ENCODE measurements at places on chromosomes 13 and 19.

DNA sequence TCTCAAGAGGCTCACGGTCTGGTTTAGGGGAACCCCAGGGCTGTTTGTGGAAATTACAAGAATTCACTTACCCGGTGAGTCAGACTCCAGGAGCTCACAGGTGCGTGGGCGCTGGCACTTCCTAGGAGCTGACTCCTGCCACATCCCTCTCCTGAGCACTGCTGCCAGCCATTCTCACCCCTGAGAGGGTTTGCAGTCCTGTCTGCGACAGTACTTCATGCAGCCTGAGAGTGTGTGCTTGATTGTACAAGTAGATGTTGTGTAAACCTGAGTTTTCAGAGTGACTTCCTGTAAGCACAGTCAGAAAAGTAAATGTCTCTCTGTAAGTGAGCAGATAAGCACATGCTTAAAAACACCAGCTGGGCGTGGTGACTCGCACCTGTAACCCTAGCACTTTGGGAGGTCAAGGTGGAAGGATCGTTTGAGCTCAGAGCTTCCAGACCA, 8.1 kb downstream of the MRPL4 start:
- no peak for DNase-seq

DNA sequence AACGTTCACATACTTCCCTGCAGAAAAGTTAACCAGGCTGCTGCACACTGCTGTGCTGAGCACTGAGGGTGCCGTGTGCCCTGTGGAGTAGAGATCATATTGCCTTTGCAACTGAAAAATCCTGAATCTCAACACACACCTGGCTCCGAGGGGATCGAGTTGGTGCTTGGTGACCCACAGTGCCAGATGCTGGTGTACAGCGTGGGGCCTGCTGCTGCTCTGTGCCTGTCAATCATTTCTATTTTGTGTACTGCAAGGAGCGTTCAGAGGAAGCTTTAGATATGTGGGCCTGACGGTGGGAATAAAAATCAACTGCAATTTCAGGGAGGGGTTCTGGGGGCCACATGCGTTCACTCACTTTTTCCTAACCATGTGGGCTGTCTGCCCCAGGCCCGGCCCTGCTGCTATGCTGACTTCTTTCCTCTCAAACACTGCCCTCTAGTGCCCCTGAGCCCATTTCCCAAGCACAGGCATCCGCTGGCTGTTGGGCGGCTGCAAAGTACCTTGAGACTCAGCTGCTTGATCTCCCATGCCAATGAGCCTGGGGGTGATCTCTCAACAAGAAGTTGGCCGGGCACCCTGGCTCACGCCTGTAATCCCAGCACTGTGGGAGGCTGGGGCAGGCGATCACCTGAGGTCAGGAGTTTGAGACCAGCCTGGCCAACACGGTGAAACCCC, 9.7 kb upstream of the LENG8 start:
- no peak for DNase-seq

DNA sequence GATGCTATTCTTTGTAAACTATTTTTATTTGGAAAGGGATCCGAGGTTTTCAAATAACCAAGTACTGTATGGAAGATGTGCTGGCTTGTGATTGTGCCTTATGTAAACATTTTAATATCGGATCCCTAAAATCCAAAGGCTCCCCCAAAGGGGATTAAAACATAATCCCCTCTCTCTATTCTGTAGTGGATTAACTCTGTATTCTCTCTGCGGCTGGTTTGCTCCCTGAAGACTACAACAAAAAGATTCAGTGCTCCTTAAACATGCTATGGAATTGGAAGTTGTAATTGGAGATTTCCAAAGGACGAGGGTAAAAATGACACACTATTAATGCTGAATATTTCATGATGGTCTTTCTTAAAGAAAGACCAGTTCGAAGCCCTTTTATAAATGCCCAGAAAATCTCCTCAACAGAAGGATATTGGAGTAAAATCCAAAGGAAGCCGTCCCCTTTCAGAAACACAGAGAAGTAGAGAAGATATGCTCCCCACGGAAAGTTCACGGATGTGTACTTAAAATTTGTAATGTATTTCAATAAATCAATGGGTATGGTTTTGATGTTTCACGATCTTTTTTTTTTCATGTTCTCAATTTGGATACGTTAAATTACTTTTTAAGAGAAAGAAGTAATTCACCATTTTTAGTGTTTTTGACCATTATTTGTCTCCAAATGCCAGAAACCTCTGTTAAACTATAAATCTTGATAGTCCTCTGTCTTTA, 6.5 kb downstream of the MAB21L1 start:
- no peak for DNase-seq

DNA sequence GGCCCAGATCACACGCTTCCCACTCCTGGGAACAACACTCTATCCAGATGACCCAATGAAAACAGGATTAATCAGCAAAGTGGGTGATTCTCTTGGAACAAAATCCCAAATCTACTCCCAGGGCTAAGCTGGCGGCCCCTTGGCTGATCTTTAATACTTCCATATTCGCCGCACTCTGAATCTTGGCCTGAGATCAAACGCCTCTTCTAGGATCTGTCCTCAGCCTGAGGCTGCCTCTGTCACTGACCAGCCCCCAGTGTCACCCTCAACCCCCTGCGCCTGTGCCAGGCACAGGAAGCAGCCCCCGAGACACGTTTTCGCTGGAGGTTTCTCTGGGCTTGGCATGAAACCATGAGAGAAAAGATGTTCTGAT, 2.4 kb upstream of the CTXN1 start:
- DNase-seq: no peak

GRCh38 chr19:48108997-48109782, 1.4 kb downstream of the PLA2G4C start:
- no peak for DNase-seq

GRCh38 chr13:51942189-51942588, 69.1 kb downstream of the ATP7B start:
- no peak for DNase-seq

- no peak for DNase-seq
These were observed 4.2 kb upstream of the RASA3 start for GRCh38 chr13:114136576-114136975.

DNA sequence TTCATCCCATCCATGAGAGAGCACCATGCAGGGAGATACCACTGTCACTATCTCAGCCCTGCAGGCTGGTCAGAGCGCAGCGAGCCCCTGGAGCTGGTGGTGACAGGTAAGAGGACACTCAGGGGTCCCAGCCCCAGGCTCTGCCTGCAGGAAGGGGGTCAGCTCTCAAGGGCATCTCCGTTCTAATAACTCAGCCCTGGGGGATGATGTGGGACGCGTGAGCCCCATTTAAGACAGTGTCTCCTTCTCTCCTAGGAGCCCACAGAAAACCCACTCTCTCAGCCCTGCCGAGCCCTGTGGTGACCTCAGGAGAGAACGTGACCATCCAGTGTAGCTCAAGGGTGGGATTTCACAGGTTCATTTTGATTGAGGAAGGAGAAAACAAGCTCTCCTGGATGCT, 15.5 kb upstream of the KIR3DL3 start:
- no peak for DNase-seq

GRCh38 chr13:80340651-80341100, 250 bp downstream of the SPRY2 start:
- DNase-seq: no peak

DNA sequence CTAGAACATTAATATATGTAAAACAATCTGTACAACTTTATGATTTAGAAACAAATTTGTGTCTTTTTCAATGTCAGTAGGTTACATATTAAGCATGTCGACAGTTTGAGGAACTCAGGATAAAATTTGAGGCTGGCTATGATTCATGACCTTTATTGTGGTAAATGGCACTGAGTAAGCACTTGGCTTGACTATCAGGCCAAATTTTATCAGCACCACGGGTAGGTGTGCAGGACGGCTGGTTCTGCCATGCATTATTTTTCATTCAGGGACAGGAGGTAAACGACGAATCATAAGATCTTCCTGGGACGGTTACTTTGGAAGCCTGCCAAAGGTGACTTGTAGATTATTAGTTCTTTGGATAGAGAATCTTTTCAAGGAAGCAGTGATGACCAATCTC, 19.9 kb upstream of the CYP4F8 start:
- DNase-seq: no peak

DNA sequence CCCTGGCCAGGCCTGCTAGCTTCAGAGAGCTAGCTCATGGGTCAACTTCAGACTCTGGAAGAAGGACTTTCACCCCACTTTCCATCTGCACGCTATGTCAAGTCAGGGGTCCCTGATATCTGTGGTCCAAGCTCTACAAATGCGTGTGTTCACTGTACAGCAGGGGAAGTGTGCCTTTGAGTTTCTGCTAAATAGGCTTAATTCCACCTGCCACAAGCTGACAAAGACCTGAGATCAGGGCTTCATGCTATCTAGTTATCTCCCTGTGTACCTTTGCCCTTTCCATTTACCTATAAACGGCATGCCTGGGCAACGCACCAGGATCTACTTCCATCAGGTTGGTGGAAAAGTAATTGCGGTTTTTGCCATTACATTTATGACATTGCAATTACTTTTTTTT, 10.7 kb upstream of the SULT2A1 start:
- DNase-seq: no peak

- DNase-seq: peak; percentile 13
These were observed 6.7 kb upstream of the ZNF761 start for GRCh38 chr19:53424968-53425597.

DNA sequence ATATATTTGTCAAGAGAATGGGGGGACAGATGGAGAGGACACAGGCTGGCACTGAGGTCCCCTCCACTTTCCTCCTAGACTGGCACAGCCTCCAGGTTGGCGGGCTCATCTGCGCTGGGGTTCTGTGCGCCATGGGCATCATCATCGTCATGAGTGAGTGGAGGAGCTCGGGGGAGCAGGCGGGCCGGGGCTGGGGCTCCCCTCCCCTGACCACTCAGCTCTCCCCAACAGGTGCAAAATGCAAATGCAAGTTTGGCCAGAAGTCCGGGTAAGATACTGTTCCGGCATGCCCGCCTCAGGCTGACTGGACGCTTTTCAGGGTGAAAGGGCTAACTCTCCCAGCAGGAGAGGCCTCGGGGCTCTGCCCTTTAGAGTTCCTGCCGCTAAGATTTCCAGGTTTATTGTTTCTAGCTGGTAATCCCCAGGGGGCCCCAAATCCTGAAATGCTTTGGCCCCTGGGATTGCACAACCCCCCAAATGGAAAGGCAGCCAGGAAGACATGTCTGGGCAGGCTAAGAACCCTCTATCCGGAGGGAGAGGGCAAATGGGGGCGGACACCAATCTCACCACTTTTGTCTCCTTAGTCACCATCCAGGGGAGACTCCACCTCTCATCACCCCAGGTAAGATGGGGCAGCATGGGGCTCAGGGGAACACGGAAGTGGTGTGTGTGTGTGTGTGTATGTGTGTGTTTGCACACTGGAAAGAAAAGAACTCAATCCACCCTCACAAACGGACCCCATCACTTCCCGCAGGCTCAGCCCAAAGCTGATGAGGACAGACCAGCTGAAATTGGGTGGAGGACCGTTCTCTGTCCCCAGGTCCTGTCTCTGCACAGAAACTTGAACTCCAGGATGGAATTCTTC, 7.3 kb downstream of the FXYD3 start:
- no peak for DNase-seq

DNA sequence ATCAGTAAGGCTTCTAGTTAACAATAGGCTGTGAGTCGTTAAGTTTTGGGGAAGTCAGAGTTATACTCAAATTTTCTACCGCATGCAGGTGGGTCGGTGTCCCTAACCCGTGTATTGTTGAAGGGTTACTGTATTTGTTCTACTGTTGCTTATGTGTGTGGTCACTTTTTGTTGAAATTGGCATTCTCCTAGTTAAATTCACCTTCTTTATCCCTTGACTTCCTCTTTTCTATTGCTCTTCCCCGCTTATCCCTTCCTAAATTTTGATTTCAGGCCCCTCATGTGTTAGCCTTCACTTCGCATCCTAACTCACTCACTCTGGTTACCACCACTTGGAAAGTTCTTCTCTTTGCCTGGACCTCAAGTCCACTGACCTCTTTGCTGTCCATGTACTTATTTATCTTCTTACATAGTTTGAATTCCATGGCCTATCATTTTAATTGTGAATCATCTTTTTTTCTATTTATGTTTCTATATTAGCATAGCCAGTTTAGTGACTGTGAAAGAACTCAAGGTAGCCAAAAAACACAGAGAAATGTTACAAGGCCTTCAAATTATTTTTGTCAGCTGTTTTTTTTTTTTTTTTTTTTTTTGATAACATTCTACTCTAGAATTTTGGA, 52.9 kb downstream of the NDFIP2 start:
- DNase-seq: no peak

GRCh38 chr19:29598036-29598435, 8.0 kb upstream of the POP4 start:
- no peak for DNase-seq

DNA sequence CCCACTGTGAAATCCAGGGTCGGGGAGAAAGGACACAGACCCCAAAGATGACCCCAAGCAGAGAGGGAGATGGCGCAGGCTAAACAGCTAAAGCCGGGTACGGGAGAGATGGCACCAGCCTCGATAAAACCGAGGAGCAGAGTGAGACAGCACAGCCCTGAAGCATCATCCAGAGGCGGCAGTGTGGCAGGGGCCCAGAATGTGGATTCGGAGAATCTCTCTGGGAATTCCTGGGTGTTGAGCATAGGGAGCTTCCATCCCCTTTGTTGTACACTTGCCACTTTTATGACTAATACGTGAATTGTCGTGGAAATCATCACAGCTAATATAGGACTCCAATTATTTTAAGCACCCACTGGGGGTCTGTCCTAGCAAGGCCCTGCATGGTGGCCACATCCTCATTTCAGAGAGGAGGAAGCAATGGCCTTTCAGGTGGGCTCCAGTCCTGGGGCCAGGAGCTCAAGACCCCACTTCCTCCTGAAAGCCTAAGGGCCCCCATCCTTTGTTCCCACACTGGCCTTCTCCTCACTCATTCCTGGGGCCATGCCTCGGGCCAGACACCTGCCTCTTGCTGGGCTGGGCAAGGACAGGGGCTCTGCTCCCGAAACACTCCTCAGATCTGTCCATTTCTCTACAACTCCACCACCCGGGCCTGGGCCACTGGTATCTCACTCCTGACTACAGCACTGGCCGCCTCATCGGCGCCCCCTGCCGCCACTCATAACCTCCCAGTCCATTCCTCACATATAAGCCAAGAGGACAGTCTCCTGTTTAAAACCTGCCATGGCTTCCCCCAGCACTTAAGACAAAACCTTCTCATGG, 29.3 kb upstream of the ATP1A3 start:
- DNase-seq: no peak

DNA sequence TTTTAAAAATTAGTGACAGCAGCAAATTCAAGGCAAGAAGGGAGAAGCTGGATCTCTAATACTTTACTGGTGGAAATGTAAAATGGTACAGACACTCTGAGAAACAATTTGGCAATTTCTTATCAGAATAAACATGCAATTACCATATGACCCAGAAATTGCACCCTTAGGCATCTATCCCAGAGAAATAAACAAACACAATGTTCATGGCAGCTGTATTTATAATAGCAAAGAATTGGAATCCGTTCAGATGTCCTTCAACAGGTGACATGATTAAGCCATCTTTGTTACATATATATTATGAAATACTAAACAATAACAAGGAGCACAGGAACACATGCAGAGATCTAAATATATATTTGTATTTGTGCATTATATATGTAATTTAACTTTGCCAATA, 756.5 kb downstream of the SLITRK1 start:
- DNase-seq: no peak

- no peak for DNase-seq
These were observed 12.1 kb downstream of the PROZ start for GRCh38 chr13:113170511-113170910.

GRCh38 chr13:21058361-21058760, 3.0 kb downstream of the LATS2 start:
- DNase-seq: no peak

All from astrocyte of the cerebellum (primary cell).